ENCODE measurements at places on chromosomes 6 and 20.

DNA sequence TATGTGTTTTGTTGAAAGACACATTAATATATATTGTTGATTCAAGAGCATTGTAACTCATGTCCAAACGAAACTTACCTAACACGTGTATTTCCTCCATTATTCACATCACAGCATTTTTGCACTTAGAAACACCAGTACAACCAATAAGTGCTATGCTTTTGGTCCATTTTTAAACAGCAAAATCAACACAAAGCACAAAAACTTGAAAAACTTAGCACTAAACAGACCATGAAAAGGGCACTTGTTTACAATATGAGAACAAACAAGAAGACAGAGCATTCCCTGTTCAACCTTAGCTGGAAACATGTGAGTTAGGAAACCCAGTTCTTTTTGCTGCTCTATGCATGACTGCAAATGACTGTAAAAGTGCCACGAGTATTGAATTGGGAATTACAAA lies 9.6 kb downstream of the GLYATL3 start:
- DNase-seq = no peak

DNA sequence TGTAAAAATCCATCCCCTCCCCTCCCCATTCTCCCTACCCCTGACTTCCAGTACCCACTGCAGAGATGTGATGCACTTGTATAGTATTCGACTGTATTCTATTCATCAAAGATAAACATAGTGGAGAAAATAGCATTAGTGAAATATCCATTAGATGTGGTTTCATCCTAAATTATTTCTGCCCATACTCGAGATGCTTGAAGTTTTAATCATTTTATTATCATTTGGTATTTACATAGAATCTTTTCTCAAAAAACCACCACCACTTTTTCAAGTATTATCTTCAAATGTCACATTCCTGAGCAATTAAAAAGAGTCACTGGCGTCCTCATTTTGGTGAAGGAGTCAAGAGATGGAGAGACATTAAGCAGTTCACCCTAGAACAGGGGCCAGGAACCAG lies 181.9 kb downstream of the HAO1 start:
- DNase-seq = no peak

- DNase-seq = no peak
Observed at GRCh38 chr20:38970302-38970701, 8.2 kb downstream of the DHX35 start.

DNA sequence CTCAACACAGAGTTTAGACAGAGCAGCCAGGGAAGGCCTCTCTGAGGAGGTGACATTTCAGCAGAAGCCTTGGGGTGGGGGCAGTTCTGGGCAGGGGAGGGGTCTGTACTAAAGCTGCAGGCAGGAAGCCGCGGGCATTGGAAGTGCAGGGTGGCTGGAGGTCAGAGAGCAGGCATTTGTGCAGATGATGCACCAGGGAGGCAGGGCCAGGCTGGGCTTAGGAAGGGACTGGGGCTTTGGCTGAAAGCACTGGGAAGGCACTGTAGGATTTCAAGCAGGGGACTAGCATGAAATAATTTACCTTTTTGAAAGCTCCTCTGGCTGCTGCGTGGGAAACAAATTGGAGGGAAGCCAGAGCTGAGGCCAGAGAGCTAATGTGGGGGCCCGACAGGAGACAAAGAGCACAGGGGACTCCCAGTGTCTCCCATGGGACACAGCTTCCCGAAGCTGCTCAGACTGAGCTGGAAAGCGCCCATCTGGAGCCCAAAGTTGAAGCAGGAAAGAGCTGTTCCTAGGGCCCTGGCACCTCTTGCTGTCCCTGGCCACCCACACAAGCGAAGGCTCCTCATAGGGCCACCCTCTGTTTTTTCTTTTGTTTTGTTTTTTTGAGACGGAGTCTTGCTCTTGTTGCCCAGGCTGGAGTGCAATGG lies 19.3 kb downstream of the ADA start:
- DNase-seq = no peak

Measured in right lung (tissue), 10 donors.